ENCODE measurements at places on chromosomes 4 and X. TPM values are rescaled to one million over a fixed set of nuclear protein-coding genes. Genes with fewer than 3 reads are reported as not detected.

Gene RPS6KA6
- total RNA-seq, result 5.4 TPM

Gene TRIM75
- not detected for total RNA-seq

Gene PNMA3
- not detected for total RNA-seq

Gene KLHL4
- total RNA-seq, result 0.11 TPM

Gene SLC25A43
- 41.1 TPM for total RNA-seq

Gene IBSP
- not detected for total RNA-seq

Gene OTC
- total RNA-seq, result not detected

Gene ETDA
- not detected for total RNA-seq

Gene CORIN
- 0.63 TPM for total RNA-seq

Gene SHROOM3
- total RNA-seq, result 44.6 TPM

Gene NPNT
- total RNA-seq, result not detected

DNA sequence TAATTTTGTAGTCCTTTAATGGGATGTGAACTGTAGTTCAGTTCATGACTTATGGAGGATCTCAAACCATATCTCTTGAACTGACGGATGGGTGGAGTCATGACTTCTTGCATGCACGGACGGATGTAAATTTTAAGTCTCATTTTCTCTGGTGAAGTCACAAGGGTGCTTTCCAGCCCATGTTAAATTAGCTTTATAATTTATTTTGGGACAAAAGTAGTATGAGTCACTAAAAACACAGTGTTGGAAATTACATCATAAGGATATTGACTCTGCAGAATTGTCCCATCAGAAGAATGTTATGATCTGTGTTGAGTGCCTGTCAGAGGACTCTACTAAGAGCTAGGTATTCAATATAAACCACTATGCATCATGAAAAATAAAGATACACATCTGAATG is 6.8 kb upstream of the PAGE5 start:
- H3K4me1 ChIP-seq, result no peaks in the 10 kb centered on the region
- DNase-seq, result no peak
- no peak overlapping the region for H3K27ac ChIP-seq
- no peaks in the 10 kb centered on the region for H3K27me3 ChIP-seq

GRCh38 chr4:93896516-93896915 is 68.0 kb downstream of the ATOH1 start:
- H3K27ac ChIP-seq, result no peak overlapping the region
- H3K4me3 ChIP-seq, result no peak overlapping the region
- no peaks in the 10 kb centered on the region for H3K4me1 ChIP-seq
- H3K27me3 ChIP-seq, result no peaks in the 10 kb centered on the region

- H3K36me3 ChIP-seq, result no peaks in the 10 kb centered on the region
- no peak for DNase-seq
- H3K27me3 ChIP-seq, result no peaks in the 10 kb centered on the region
- peaks cover 70% of the 10 kb centered on the region for H3K4me1 ChIP-seq
Observed at GRCh38 chr4:98514741-98515469, 143.5 kb downstream of the TSPAN5 start.

- no peak for DNase-seq
- H3K27me3 ChIP-seq, result no peaks in the 10 kb centered on the region
- no peak overlapping the region for H3K27ac ChIP-seq
- H3K36me3 ChIP-seq, result no peaks in the 10 kb centered on the region
- no peak overlapping the region for H3K4me3 ChIP-seq
Observed at GRCh38 chr4:3418029-3418762, 23.6 kb upstream of the HGFAC start.

DNA sequence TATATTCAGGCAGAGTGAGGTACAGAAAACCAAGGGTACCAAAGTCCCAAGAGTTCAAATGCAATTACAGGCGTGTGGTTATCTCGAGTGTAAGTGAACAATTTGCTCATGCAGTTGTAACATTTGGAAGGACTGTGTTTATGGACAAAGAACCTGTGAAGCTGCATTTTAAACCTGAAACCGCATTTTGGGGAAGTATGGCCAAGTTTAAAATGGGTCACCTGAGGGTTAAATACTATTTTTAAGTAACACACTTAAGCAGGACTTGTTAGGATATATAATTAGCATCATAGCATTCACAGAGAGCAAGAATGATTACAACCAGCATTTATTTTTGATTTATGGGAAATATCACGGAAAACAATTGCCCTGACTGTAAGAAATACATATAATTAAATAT is 79.1 kb upstream of the LCORL start:
- no peak for DNase-seq
- H3K4me1 ChIP-seq, result no peaks in the 10 kb centered on the region
- no peak overlapping the region for H3K27ac ChIP-seq
- no peaks in the 10 kb centered on the region for H3K36me3 ChIP-seq
- H3K4me3 ChIP-seq, result no peak overlapping the region

- H3K27me3 ChIP-seq, result no peaks in the 10 kb centered on the region
- no peaks in the 10 kb centered on the region for H3K4me1 ChIP-seq
- no peak overlapping the region for H3K27ac ChIP-seq
- no peak overlapping the region for H3K4me3 ChIP-seq
- no peaks in the 10 kb centered on the region for H3K36me3 ChIP-seq
Observed at GRCh38 chrX:79630033-79631009, 263.2 kb upstream of the ITM2A start.

GRCh38 chr4:28402751-28403150 is 1542.1 kb downstream of the STIM2 start:
- no peaks in the 10 kb centered on the region for H3K27me3 ChIP-seq
- H3K27ac ChIP-seq, result no peak overlapping the region
- H3K4me3 ChIP-seq, result no peak overlapping the region

- no peak overlapping the region for H3K4me3 ChIP-seq
- H3K4me1 ChIP-seq, result peaks cover 16% of the 10 kb centered on the region
- no peak for DNase-seq
- H3K27me3 ChIP-seq, result no peaks in the 10 kb centered on the region
- no peak overlapping the region for H3K27ac ChIP-seq
Observed at GRCh38 chr4:53122280-53123116, 243.4 kb downstream of the SCFD2 start.

GRCh38 chr4:8709729-8710360 is 117.3 kb downstream of the CPZ start:
- no peak overlapping the region for H3K4me3 ChIP-seq
- no peak for DNase-seq
- H3K27ac ChIP-seq, result no peak overlapping the region
- no peaks in the 10 kb centered on the region for H3K4me1 ChIP-seq
- no peaks in the 10 kb centered on the region for H3K36me3 ChIP-seq

GRCh38 chrX:32597777-32598176 is 613.6 kb downstream of the DMD start:
- no peak overlapping the region for H3K27ac ChIP-seq
- H3K4me1 ChIP-seq, result no peaks in the 10 kb centered on the region
- H3K4me3 ChIP-seq, result no peak overlapping the region
- H3K36me3 ChIP-seq, result no peaks in the 10 kb centered on the region
- H3K27me3 ChIP-seq, result no peaks in the 10 kb centered on the region
- no peak for DNase-seq

- no peaks in the 10 kb centered on the region for H3K36me3 ChIP-seq
- no peak overlapping the region for H3K4me3 ChIP-seq
- no peak overlapping the region for H3K27ac ChIP-seq
- no peaks in the 10 kb centered on the region for H3K4me1 ChIP-seq
Observed at GRCh38 chrX:8433109-8434062, 31.2 kb upstream of the VCX3B start.
